ENCODE measurements at places on chromosomes 3 and 15.

DNA sequence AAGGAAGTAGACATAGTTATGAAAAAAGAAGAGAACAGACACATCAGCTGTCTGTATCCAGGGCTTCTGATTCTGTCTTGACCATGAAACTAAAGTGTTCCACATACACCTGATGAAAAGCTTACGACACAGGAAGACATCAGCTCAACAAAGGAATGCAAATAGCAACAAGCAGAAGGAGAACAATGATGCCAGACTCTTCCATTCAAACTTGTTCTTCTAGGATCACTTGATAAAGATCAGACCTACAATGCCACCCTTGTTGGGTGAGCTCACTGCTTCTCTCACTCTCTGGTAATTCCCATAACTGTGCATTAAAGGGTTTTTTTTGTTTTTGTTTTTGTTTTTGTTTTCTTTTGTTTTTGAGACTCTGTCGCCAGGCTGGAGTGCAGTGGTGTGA lies 49.7 kb downstream of the GATM start:
- DNase-seq = no peak

DNA sequence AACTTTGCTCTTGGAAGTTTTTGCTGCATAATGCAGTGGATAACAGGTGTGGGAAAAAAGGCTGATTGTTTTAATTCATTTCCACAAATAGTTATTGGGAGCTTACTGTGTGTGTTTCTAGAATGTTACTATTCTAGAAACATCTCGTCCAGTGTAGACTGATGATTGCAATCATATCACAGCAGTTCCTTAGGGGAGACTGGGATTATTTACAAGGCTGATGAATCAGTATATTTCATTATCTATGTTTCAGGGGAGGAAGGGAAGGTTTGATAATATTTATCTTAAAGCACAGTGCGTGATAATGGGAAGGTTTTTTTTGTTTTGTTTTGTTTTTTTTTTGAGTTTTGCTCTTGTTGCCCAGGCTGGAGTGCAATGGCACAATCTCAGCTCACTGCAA lies 2.4 kb downstream of the USP13 start:
- no peak for DNase-seq

- DNase-seq = peak; percentile 91
Observed at GRCh38 chr15:74906450-74907162, at the start of gene FAM219B. Gene FAM219B (minus strand): TSS chr15:74906851. CDS start chr15:74906800, 51 bp downstream.

GRCh38 chr3:11351451-11351850 lies 79.3 kb downstream of the ATG7 start:
- no peak for DNase-seq

DNA sequence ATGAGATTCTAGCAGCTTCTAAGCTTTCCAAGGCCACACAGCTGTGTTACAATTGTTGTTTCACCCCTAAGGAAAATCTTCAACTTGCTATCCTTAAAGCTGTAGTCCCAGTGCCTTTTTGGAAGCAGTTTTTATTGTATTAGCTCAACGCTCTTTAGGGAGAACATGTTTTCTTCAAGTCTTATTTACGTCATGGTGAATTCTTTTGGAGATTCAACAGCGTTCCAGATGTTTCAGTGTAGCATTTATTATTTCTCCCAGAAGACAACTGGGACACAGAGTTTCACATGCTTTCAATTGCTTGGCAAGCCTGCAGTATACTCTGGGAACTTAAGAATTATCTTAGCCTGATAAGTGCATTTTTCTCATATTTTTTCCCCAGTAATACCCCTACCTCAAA lies 888.3 kb downstream of the PLOD2 start:
- no peak for DNase-seq

DNA sequence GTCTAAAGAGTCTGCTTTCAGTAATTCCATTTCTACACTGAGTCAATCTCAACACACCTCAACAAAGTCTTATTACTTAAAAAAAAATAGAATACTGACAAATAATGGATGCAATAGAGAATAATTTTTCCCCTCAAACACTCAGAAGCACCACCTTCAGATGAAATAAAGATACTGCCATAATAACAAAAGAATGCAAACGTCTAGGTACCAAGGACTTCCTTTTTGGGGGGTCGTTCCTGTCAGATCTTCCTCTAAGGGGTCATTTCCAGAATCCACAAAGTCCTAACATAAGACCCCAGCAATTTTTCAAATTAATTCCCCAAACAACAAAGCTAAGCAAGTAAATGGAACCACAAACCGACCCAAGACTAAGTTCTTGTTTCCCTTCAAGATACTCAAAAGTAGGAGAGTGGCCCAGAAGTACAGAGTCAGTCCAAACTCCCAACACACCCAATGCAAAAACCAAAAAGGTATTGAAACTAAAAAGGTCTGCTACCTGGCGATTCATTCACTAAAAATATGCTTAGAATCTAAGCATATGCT lies 1.3 kb downstream of the RYK start:
- DNase-seq = no peak
